ENCODE measurements at places on chromosomes 6 and 20. TPM values are rescaled to one million over a fixed set of nuclear protein-coding genes. Genes with fewer than 3 reads are reported as not detected.

The FAM229B gene
- 12.0 TPM for total RNA-seq

The TPD52L1 gene
- total RNA-seq = 2.9 TPM

The WFDC6 gene
- total RNA-seq = not detected

The PROKR2 gene
- total RNA-seq = not detected

The GABRR2 gene
- total RNA-seq = 0.18 TPM

GRCh38 chr6:108746836-108747575 lies 101.2 kb upstream of the ARMC2 start:
- DNase-seq = no peak
